ENCODE measurements at places on chromosomes 13 and 19.

DNA sequence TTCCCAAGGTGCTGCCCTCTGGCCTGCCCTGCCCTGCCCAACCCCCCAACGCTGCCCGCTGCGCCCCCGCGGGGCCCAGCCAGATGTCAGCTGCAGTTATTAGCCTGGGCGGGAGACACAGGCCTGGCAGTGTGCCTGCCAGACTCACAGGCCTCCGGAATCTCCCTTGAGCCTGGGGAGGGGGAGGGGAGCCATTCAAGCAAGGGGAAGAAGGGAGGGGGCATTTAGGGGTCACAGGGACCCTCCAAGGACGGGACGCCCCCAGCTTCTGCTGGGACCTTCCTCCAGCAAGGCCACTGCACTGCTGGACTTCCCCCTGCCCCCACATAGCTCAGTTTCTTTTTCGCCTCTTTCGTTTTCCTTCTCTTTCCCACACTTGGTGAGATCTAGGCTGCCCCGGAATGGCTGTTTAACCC lies 2.6 kb upstream of the JUNB start:
- no peak for DNase-seq

DNA sequence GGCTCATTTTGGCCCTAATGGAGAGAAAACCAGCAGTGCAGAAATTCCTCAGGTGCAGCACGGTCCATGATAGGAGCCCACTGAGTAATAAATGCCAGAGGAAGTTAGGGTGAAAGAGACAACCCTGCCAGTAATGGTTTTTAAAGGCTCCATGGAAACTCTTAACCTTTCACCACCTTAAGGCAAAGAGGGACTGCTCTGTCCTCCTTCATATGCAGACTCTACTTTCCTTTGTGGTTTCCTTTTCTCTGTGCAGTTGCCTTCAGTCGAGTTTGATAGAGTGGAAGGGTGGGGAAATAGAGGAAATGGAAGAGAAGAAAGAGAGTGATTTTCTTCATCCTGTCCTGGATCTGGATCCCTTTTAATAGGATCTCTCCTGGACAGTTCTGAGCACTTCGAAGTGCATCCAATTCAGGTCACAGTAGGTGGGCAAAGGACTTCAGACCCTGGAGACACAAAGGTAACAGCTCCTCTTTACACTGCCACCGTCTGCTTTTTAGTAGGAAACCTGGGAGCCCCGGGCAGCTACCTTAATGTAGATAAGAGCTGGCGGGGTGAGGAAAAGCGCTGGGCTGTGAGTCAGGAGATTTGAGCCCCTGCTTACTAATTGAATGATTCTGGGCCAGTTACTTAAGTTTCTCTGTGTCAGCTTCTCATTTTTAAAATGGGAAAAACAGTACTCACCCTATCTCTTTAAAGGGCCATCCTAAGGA lies 294.8 kb downstream of the KCNRG start:
- DNase-seq, result no peak

DNA sequence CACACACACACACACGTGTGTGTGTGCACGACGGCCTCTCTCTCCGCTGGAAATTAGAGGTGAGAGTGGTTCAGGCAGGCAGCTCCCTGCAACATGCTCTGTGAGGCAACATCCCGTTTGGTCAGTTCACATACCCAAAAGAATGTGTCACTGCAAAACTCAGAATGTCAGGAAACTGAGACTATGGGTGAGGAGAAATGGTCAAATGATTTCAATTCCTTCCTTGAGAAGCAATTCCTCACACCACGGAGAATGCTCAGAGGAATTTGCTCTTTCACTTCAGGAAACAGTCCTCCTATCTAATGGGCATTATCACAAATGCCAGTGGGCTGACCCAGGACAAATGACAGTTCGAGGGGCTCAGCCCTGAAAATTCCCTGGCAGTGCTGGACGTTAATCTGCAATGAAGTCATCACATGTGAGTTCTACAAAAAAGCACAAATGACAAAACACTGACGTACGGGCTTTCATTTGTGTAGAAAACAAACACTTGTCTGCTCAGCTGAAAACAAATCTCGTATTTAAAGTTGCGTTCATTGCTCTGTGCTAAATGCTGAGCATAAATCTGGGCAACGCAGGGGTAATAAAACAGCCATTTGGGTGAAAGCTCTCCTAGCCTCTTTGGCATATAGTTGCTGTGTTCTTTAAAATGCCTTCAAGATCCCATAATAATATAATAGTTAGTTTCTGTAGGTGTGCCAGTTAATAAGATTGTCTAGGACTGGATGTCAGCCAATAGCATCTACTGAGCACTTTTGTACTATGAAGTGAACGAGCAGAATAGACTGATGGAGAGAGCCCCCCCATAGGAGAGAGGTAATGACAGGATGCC lies 18.6 kb upstream of the LATS2 start:
- no peak for DNase-seq

DNA sequence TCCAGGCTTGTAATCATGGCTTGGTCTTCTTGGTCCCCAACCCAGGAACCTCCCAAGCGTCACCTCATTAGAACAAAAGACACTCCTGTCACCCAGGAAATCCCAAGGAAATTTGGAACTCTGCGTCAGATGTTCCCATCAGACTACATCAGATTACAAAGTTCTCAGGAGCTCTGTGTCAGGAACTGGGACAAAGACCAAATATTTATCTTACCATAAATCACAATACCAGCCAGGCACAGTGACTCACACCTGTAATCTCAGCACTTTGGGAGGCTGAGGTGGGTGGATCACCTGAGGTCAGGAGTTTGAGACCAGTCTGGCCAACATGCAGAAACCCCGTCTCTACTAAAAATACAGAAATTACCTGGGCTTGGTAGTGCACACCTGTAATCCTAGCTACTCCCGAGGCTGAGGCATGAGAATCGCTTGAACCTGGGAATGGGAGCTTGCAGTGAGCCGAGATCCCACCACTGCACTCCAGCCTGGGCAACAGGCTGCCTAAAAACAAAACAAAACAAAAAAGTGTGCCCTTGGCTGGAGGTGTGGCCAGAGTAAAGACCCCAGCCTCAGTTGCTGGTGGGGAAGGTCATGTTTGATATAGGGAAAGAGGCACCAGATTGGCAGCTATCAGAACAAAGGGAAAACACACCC lies 16.7 kb upstream of the CCDC124 start:
- DNase-seq, result no peak

DNA sequence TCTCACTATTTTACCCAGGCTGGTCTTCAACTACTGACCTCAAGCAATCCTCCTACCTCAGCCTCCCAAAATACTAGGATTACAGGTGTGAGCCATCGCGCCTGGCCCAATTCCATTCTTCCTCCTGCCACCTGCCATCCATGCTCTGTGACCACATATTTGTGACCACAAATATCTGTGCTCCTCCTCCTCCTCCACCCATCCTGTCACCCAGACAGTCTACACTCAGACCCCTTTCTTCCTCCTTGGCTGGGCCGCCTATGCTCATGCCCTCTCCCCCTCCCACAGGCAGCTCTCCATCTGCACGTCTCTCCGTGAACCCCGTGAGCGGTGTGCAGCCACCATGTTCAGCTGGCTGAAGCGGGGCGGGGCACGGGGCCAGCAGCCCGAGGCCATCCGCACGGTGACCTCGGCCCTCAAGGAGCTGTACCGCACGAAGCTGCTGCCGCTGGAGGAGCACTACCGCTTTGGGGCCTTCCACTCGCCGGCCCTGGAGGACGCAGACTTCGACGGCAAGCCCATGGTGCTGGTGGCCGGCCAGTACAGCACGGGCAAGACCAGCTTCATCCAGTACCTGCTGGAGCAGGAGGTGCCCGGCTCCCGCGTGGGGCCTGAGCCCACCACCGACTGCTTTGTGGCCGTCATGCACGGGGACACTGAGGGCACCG lies 3.2 kb downstream of the EHD2 start:
- DNase-seq, result no peak

DNA sequence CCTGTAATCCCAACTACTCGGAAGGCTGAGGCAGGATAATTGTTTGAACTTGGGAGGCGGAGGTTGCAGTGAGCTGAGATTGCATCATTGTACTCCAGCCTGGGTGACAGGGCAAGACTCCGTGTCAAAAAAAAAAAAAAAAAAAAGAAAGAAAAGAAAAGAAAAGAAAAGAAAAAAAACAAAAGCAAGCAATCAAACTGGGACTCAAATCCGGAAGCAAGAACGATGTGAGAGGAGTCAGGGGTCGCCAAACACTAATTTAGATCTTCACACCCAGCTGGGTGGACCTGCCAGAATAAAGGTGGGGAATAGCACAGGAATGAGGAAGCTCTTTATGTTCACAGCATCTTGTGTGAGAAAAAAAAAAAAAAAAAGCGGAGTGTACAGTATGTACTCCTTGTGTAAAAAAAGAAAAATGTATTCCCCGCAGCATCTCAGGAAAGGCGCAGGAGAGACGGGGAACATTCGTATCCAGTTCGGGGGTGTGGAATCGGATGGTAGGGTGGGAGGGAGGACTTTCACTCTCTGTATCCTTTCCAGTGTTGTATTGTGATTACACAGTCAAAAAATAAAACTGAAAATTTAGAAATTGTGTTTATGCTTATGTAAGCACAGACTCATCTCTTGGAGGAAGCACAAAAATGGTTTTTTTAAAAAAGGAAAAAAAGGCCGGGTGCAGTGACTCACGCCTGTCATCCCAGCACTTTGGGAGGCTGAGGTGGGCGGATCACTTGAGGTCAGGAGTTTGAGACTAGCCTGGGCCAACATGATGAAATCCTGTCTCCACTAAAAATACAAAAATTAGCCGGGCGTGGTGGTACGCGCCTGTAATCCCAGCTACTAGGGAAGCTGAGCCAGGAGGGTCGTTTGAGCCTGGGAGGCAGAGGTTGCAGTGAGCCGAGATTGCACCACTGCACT lies 7.6 kb downstream of the DNAJB1 start:
- DNase-seq, result peak; percentile 42
